HEK293T (cell line): ENCODE measurements at places on chromosomes 3 and 15.
A peak's percentile ranks its signal among the peaks of the same experiment; 100 is the strongest.

- DNase-seq: peak; percentile 20
Measured at GRCh38 chr3:161854232-161854771, 357.7 kb downstream of the OTOL1 start.

DNA sequence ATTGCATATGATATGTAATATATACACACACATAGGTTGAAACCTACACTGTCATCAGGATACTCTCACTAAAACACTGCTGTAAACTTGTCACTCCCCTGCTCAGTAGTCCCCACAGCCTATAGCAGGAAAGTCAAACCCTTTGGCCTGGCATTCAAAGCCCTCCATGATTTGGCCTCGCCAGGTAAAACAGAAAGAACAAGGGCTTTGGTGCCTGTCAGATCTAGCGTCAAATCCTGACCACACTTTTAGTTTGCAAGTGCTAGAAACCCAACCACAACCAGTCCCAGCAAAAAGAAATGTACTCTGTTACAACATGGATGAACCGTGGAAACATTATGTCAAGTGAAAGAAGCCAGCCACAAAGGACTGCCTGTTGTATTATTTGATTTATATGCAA lies 11.4 kb downstream of the CRABP1 start:
- no peak for DNase-seq

GRCh38 chr15:81092559-81092902 lies 41.5 kb upstream of the CFAP161 start:
- no peak for DNase-seq

- DNase-seq: no peak
Measured at GRCh38 chr15:77122576-77122975, 51.7 kb upstream of the TSPAN3 start.

DNA sequence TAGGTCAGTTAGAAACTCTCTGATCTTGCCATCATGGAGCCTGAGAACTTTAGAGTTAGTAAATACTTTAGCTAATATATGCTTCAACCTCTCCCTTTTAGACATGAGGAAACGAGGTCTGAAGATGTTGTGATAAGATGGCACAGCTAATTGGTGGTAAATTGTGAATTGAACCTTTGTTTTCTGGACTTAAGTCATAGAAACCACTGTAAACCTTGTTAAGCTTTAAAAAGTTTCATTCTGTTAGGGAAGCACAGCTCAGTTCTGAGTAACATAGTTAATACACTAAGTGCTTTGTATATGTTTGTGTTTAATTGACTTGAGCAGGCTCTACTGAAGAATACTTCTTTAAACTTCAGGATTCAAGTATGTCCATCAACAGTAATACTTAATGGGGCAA lies 108.6 kb downstream of the AKAP13 start:
- DNase-seq: no peak

- no peak for DNase-seq
Measured at GRCh38 chr3:160676547-160677303, at the start of gene ARL14. Gene ARL14 (plus strand): TSS chr3:160677160. CDS start chr3:160677347, 187 bp downstream.

- DNase-seq: no peak
Measured at GRCh38 chr3:33889394-33890039, 91.1 kb downstream of the PDCD6IP start.

DNA sequence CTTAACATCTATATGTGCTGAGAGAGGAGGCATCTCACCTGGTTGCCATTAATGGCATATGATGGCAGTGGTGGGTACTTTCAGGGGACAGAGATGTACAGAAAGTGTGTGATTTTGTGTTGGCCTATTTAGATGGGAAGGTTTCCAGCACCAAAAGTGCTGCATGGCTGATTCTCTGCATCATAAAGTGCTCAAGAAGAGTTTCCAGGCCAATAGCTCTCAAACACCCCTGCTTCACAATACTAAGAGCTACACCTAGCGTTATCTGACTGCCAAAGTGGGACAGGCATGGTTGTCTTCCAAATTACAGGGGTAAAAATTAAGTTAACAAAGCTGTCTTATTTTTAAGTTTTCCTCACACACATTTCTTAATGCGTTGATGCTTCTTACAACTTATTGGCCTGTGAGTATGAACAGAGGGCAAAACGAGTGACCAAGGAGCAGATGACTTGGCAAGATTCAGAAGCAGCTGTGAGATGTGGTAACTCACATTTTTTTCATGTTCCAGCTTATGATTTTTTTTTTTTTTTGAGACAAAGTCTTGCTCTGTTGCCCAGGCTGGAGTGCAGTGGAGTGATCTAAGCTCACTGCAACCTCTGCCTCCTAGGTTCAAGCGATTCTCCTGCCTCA lies 41.4 kb upstream of the VEPH1 start:
- DNase-seq: no peak

DNA sequence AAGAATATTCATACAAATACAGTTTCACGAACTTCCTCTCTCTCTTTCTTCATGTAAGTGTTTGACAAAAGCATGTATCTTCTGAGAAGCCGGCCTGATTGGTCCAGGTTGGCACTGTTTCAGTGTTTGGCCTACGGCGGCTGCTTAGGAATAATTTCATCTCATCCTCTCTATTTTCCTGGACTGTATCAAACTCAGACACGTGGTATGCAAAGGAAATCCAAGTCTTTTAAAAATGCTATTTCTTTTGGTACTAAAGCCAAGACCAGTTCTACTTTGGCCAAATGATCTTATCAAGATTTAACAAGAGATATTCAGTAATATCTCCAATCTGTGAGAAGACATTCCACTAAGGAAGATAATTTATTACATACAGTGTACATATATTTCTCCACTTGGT lies 152.8 kb downstream of the TIGIT start:
- DNase-seq: no peak

DNA sequence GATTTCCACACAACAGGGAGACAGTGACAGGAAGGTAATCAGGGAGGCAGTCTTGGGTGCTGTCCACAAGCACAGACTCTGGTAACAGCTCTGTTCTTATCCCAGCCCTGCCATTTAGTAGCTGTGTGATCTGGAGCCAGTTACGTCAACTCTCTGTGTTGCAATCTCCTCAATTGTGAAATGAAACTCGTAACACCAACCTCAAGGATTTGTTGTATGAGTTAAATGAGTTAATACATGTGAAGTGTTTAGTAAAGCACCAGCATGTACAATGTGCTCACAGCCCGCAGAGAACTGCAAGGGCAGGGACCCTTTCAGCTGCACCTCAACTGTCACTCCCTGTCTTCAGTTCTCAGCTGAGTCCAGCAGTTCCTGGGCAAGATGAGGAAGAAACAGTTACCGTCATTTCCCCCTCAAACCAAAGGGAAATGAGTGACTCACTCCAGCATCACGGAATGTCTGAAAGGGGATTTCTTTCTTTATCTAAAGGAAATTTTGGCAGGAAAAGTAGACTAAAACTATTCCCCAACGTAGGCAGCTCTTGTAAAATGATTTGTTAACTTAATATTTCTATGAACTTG lies 39.9 kb upstream of the MB21D2 start:
- no peak for DNase-seq

DNA sequence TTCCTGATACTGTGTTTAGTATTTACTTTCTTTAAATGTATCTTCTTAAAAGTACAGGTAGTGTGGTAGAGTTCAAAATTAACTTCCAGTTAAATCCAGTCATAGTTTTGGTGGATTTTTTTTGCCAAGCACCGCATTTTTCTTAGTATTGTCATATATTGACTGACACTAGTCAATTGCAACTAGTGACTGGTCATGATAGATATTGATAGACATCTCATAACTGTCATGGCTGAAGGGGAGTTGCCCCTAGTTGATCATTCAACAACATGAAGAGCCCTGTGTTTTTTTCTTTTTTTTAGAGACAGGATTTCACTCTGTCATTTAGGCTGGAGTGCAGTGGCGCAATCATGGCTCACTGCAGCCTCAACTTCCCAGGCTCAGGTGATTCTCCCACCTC lies 22.1 kb downstream of the RAB8B start:
- DNase-seq: no peak

- DNase-seq: peak; percentile 20
Measured at GRCh38 chr3:157700405-157700804, 197.2 kb upstream of the VEPH1 start.

- no peak for DNase-seq
Measured at GRCh38 chr3:31373681-31374080, 159.0 kb upstream of the STT3B start.

GRCh38 chr15:96285305-96285704 lies 45.2 kb upstream of the NR2F2 start:
- DNase-seq: no peak

- no peak for DNase-seq
Measured at GRCh38 chr15:82731527-82731926, 21.9 kb upstream of the AP3B2 start.

- DNase-seq: no peak
Measured at GRCh38 chr3:80017369-80017768, 249.6 kb upstream of the ROBO1 start.

DNA sequence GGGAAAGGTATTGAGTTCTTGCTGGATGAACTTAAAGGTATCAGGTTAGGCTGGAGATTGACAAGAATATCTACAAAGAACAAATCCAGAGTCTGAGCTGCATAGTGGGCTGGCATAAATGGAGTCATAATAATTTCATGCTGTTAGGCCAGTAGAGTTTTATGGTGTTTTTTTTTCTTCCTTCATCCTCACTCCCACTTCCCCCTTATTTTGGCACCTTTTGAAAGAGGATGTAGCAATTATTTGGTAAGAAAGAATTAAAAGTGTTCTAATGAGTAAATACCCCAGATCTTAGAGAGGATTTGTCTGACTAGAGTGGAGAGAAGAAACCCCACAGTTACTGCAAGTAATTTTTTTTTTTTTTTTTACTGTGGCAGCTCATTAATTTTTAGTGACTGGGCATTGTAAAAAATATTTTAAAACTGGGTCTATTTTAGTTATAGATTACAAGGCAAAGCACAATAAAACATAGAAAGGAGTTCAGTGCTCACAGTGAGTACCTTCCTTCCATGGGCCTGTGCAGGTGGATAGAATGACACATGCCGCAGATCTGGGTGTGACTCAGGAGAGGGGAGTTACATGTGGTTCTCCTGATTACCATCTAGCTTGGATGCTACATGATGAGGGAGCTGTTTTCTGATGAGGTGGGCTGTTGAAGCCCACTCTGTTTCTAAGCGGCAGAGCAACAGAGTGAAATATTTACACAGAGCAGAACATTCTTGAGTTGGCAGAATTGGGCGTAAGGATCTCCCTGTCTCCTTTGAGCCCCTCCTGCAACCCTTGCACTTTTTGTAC lies 5.3 kb downstream of the EDEM1 start:
- DNase-seq: no peak

GRCh38 chr3:77420336-77420735 lies 380.4 kb downstream of the ROBO2 start:
- DNase-seq: no peak

- DNase-seq: peak; percentile 52
Measured at GRCh38 chr3:107524841-107525643, 2.3 kb downstream of the BBX start.

DNA sequence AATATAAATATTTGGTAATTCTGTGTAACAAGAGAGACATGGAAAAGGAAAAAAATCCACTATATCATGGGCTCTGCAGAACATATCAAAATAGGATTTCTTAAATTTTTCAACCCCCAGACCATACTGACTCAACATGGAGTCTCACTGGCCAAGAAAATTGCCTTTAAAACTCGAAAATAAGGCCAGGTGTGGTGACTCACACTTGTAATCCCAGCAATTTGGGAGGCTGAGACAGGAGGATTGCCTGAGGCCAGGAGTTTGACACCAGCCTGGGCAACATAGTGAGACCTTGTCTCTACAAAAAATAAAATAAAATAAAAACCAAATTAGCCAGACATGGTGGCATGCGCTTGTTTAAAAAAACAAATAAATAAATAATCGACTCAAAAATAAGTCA lies 294.4 kb upstream of the TPRG1 start:
- no peak for DNase-seq

DNA sequence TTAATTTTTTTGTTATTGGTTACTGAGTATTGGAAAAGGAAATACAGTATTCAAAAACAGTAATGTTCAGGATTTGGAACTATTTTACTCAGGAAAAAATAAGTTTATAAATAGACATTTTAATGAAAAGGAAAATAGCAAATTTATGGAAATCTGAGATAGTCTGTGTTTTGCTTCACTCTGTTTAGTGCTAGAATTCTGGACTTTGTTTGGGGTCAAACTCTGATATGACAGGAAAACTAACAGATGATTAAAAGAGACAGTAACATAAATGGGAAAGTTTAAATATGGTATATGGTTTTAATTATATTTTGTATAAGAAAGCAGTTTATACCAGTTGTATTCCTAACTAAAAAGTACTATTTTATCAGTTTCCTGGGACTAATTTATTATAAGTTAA lies 17.4 kb downstream of the SETD5 start:
- DNase-seq: no peak

GRCh38 chr3:50204804-50205412 lies at the start of gene SLC38A3:
Gene SLC38A3 (plus strand): TSS chr3:50205271. CDS start chr3:50214200, 8,929 bp downstream.
- peak; percentile 84 for DNase-seq

GRCh38 chr3:23437484-23438145 lies 234.5 kb downstream of the UBE2E2 start:
- DNase-seq: no peak

GRCh38 chr15:87498560-87498959 lies 758.0 kb downstream of the NTRK3 start:
- DNase-seq: no peak

DNA sequence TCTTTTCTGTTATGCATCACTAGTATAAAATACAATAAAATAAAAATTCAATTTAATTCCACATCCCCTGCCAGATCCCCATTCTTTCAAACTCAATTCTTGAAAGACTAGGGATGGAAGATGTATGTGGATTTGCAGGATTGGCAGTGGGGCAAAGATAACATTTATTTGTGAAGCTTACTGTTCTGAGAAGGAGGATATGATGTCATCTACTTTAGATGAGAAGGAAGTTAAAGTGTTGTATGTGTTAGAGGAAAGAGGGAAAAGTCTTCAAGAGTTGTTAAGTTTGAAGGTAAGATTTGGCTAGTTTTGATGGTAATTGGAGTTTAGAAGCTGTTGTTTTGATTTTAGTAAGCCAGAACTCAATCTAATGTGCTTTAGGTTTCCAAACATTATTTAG lies 845.1 kb upstream of the NR2F2 start:
- no peak for DNase-seq

- no peak for DNase-seq
Measured at GRCh38 chr15:71155534-71155933, 40.3 kb downstream of the THSD4 start.

- no peak for DNase-seq
Measured at GRCh38 chr15:65176056-65176455, 9.1 kb downstream of the CLPX start.

- no peak for DNase-seq
Measured at GRCh38 chr3:82137861-82138260, 376.4 kb upstream of the GBE1 start.

- no peak for DNase-seq
Measured at GRCh38 chr15:60814062-60814461, 335.1 kb upstream of the ICE2 start.

DNA sequence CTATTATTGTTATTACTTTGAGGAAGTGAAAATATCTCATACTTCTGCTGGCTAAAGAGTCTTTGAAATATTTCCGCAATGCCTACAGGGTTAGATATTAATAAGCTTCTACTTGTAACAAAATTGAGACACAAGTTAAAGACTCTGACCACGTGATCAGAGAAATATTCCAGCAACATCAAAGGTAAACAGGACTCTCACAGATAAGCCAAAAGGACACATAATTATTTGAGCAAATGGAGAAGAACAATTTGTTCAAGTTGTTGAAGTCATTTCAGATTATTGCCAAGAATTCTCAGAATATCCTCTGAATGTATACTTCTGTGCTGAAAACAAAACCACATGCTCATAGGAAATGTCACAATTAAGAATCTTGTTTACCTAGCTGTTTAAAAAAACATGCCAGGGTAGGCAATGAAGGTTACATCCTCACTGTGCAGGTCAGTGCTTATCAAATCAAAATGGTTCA lies 225.8 kb upstream of the ALCAM start:
- no peak for DNase-seq

- no peak for DNase-seq
Measured at GRCh38 chr15:42932833-42933515, 12.4 kb upstream of the TTBK2 start.

- DNase-seq: no peak
Measured at GRCh38 chr3:178986456-178986855, 85.2 kb downstream of the ZMAT3 start.
